ENCODE measurements at places on chromosomes 2 and 18. TPM values are rescaled to one million over a fixed set of nuclear protein-coding genes. Genes with fewer than 3 reads are reported as not detected.

The GPR45 gene
- not detected for total RNA-seq

The UGT1A3 gene
- not detected for total RNA-seq

The DUSP11 gene
- 18.6 TPM for total RNA-seq

The ACADL gene
- not detected for total RNA-seq

The BCL2 gene
- 11.8 TPM for total RNA-seq

The PDE1A gene
- total RNA-seq = 0.27 TPM

The FRZB gene
- total RNA-seq = not detected

The PHOSPHO2 gene
- 3.2 TPM for total RNA-seq

The LRRTM4 gene
- total RNA-seq = not detected

The HOXD11 gene
- total RNA-seq = not detected

The CDH19 gene
- not detected for total RNA-seq

The RAPH1 gene
- total RNA-seq = 0.27 TPM

The HEATR5B gene
- total RNA-seq = 57.4 TPM

Data from hematopoietic multipotent progenitor cell (in vitro differentiated cells).